Fibroblast of skin of abdomen (primary cell): ENCODE measurements at places on chromosomes 13 and 19.

DNA sequence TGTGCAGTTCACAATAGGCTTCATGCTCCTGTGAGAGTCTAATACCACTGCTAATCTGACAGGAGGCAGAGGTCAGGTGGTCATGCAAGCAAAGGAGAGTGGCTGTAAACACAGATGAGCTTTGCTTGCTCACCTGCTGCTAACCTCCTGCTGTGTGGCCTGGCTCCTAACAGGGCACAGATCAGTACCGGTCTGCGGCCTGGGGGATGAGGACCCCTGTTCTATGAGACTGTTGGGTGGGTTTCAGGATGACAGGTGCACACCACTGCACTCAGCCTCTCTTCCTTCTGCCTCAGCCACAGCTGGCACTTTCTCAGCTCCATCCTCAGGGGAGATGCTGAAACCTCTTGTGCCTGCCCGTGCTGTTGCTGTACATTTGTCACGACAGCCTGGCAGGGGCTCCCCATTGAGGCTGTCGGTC lies 9.7 kb downstream of the CLEC4G start:
- no peak for DNase-seq

GRCh38 chr13:50612717-50613116 lies 230.8 kb downstream of the DLEU7 start:
- no peak for DNase-seq

DNA sequence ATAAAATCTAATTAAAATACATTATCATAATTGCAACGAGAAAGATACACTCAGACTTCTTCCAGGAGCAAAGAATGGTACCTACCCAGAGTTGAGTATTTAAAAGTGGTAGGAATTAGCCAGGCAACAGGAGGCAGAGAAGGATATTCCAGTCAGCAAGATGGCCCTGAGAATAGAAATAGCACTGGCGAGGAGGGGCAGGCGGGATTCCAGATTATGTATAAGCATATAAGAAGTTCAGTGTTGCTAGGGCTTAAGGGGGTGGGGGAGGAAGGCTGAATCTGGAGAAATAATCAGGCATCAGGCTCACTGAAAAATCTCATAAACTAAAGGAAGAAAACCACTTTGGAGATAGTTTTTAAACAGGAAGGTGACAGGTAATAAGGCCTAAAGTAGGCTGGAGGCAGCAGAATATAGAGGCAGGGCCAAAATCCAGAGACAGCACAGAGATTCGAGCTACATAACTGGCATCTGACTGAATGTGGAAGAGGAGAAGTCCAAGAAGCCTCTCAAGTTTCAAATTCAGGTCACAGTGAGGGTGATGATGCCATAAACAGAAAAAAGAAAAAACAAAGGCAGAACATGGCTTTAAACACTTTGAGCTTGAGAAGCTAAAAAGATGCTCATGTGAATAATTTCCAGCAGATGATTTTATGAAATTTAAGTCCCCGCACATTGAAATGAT lies 7.5 kb downstream of the KPNA3 start:
- no peak for DNase-seq

DNA sequence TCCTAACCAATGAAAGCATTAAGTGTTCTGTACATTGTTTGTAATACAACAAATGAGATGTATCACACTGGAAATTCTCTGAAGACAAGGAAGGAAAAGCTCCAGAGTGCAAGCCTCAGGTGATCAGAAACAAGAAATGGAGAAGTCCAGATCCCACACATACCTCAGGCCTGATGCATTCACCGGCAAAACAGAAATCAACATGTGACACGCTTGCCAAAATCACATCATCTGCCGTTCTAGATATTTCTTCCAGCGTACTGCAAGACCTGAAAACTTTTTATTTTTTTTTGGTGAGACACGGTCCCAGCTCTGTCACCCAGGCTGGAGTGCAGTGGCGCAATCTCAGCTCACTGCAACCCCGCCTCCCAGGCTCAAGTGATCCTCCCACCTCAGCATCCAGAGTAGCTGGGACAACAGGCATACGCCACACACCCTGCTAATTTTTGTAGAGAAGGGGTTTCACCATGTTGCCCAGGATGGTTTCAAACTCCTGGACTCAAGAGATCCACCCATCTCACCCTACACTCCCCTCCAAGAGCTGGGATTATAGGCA lies 48.6 kb downstream of the FOXO1 start:
- no peak for DNase-seq

- no peak for DNase-seq
These were observed 780.5 kb upstream of the ARGLU1 start for GRCh38 chr13:107348471-107348870.

DNA sequence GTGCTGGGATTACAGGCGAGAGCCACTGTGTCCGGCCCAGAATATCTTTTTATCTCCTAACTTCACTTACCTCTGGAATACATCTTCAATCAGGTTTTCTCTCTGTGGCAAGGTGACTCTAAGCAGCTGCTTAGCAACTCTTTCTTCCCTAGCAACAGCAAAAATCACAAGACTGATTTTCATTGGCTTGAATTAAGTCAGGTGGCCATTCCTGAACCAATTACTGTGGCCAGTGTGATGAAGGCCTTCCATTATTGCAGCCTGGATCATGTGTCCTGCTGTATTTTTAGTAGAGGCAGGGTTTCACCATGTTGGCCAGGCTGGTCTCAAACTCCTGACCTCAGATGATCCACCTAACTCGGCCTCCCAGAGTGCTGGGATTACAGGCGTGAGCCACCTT lies 9.0 kb upstream of the LTBP4 start:
- no peak for DNase-seq

- DNase-seq, result peak; percentile 56
These were observed 12.7 kb upstream of the PSMD8 start for GRCh38 chr19:38361633-38362075.

DNA sequence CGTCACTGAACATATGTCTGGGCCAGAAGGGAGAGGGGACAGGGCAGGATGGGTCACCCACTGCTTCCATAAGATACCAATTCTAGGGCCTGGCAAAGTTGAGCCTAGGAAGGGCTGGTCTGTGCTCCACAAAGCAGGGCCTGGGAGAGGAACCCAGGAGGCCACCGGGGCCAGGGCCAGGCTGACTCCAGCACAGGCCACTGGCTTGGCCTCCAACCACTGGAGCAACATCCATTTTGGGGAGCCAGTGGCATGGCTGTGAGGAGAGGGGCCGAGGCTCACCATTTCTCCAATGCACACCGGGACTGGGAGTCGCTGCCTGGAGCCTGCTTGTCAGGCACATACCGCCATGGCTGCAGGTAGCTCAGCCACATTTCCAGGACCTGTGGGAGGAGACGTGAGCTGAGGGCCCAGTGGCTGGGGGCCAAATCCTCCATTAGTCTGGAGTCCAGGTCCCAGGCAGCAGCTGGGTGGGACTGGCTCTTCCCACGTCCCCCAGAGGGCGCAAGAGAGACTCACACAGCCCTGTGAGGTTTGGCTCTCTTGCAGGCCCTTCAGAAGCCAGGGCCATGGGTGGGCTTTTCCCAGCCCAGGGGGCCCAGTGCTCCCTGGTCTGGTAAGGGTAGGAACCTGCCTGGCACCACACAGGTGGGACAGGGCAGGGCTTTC lies 27.7 kb downstream of the TUBA3C start:
- no peak for DNase-seq

GRCh38 chr19:1307320-1307719 lies 21.6 kb downstream of the EFNA2 start:
- DNase-seq, result no peak

DNA sequence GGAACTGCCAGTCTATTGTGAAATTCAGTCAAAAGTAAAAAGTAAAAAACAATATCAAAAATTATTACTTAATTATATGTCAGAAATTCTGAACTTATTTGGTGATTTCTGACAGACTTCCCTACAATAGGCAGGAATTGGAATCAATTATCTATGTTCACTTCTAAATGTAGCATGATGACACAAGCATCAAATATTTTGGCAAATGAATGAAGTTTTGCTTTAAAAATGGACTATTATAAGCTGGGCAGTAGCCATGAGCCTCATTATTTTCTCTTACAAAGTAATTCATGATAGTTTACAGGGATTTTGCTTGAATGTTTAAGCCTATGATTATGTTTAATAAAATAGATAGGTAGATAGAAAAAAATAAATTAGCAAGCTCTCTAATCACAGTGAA lies 582.6 kb downstream of the SLITRK6 start:
- peak; percentile 17 for DNase-seq

DNA sequence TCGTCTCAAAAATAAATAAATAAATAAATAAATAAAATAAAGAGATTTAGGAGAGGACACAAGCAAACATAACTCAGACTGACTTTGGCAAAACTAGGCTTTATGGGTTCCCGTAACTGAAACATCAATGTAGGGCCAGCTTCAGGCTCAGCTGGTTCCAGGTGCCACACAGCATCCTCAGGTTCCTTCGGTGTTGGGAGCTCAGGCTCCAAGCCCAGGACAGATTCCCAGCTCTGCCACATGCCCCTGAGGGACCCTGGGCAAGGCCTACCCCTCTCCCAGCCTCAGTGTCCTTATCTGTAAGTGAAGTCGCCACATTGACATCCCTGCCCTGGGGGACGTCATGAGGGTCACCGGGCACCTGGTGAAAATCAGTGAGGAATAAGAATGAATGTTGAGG lies 18.7 kb downstream of the MISP start:
- no peak for DNase-seq

DNA sequence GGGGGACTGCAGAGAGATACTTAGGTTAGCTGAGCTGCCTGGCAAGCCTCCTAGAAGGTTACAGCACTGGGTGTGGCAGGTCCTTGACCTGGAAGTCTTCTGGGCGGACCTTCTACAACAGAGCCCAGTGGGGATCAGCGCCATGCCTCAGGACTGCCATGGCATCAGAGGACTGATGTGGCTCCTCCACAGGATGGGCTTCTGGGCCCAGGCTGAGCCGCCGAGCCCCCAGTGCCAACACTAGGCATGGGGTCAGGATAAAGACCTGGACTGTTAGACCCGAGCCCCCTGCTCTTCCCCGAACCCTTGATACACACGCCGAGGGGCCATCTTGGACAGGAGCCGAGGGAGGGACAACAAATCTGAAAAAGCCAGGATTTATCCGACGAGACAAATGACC lies 64.0 kb upstream of the SOX21 start:
- no peak for DNase-seq

- DNase-seq, result no peak
These were observed 1.4 kb downstream of the FBXO27 start for GRCh38 chr19:39030854-39031367.

GRCh38 chr13:44331446-44331845 lies 42.2 kb upstream of the SERP2 start:
- DNase-seq, result no peak

- DNase-seq, result no peak
These were observed 18.4 kb upstream of the GAS6 start for GRCh38 chr13:113882267-113882630.

DNA sequence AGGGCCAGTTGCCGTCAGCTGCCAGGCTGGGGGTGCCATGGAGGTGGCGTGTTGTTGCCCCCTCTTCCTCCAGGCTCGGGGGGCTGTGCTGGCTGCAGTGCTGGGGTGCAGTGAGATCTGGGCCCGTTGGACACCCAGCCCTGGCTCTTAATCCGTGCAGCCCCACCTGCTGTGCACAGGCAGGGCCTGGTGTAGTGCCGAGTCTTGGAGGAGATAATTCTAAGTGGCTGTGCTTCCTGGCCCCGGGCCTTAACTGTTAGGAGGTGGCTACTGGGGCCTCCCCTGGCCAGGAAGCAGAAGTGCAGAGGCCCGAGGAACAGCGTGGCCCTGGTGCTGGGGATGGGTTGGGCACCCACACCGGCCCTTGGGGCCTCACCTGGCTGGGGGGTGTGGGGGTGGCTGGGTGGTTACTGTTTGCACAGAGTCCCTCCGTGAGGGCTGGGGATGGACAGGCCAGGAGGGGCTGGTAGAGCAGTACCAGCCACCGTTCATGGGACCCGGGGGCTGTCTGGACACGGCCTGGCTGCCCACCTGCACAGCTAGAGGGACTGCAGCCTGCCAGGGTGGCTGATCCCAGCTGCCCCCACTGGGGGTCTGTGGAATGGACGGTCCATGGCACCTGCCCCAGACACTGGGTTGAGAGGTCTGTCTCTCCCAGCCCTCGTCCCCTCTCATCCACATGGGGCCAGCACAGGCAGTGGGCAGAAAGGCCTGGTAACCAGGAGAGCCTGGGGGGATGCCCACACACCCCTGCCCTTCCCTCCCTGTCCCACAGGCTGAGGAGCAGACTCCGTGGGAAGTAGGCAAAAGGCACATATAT lies 3.3 kb downstream of the GPX4 start:
- DNase-seq, result peak; percentile 33

DNA sequence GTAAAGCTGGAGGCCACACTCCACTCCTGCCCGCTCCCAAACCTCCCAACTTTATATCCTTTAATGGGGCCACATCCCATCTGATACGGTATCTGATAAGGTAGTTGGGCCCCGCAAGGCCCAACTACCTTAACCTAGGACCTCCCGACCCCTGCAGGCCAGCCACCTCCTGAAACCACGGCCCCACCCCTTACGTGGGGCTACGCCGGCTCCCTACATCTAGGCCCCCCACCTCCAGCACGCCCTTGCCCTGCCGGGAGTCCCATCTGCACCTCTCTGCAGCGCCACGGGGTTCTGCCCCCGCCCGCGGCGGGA lies 2.2 kb downstream of the IGFLR1 start:
- no peak for DNase-seq

- no peak for DNase-seq
These were observed 16.1 kb upstream of the SLC46A3 start for GRCh38 chr13:28734906-28735305.

DNA sequence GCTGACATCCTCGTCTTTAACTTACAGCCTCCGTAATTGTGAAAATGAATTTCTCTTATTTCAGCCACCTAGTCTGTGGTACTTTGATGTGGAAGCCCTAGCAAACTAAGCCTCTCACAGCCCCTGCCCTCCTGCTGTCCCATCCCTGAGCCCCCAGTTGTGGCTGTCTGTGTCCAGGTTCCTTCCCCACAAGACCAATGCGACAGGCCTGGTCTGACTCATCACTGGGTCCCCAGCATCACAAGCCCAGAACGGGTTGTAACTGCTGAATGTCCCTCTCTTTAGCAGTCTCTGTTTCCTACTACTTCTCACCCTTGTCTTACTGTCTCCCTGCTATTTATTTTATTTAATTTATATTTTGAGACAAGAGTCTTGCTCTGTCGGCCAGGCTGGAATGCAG lies 5.7 kb downstream of the POU2F2 start:
- DNase-seq, result no peak

DNA sequence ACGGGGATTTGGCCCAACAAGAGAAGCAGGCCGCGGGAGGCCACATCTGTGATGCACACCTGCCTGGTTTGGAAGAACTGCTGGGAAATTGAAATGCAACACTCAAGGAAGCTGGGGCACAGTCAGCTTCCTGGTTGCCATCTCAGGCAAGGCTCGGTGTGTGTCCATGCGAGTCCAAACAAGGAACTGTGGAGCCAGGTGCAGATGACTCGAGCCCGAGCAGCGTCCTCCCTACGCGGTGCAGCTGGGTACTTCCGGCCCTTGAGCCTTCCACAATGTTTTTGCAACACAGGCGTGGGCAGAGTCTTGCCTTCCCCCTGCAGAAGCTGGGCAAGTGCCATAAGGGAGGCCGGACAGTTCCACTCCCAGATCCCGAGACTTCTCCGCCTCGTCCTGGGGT lies 94.6 kb downstream of the CRYL1 start:
- no peak for DNase-seq

GRCh38 chr13:109227344-109227940 lies 558.9 kb downstream of the IRS2 start:
- DNase-seq, result no peak
